Upper lobe of right lung (tissue), 1 donor: ENCODE measurements at places on chromosomes 6 and 20. TPM values are rescaled to one million over a fixed set of nuclear protein-coding genes. Genes with fewer than 3 reads are reported as not detected.

DNA sequence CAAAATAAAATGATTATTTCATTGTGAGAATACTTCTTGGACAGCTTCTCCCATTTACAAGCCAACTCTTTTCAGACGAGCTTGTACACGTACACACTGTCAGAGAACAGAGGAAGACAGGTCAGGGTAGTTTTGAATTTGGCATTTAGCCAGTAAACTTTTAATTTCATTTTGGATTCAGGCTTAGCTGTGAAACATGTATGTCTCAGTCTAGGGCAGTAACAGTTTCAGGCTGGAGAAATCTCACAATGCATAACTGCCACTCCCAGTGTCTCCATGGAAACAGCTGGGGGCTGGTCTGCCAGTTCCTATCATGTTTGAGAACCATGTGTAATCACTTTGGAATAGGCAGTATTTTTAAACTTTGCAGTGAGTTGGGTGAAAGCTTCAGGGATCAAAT lies 22.0 kb upstream of the QKI start:
- no peak overlapping the region for H3K27ac ChIP-seq
- no peak overlapping the region for H3K4me3 ChIP-seq
- peaks cover 12% of the 10 kb centered on the region for H3K4me1 ChIP-seq
- H3K36me3 ChIP-seq = no peaks in the 10 kb centered on the region

GRCh38 chr6:155495011-155495768 lies 39.6 kb upstream of the NOX3 start:
- no peaks in the 10 kb centered on the region for H3K4me1 ChIP-seq
- no peaks in the 10 kb centered on the region for H3K27me3 ChIP-seq
- H3K4me3 ChIP-seq = no peak overlapping the region
- no peak for DNase-seq
- H3K36me3 ChIP-seq = no peaks in the 10 kb centered on the region

- no peak for DNase-seq
- H3K36me3 ChIP-seq = no peaks in the 10 kb centered on the region
- H3K27ac ChIP-seq = no peak overlapping the region
Observed at GRCh38 chr6:134031696-134032255, 20.6 kb downstream of the SLC2A12 start.

DNA sequence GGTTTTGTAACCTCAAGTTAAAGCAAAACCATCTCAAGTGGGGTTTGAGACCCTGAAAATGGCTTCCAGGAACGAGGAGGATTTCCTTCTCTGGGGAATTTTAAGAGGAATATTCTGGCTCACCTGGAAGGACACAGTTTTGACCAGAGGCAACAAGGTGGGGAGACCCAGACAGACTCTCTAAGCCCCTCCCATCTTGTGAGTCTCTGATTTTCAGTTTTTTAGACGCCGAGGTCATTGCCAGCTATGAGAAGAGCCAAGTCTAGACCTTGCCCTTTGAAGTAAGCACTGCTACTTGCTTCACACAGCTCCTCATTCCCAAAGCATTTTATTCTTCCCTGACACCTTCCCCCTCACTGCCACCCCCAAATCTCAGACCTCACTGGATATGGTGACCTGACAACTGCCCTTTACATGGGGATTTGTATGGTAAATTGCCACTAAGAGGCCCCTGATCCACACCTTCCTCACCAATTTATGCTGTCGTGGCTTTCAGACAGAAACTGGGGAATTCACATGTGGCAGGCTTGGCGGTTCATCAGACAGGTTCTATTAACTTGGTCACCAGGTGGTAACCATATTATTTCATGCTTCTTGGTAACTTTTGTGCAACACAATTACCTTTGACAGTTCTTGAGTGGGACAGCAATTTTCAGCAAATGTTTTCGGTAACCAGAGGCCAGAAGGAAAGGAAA lies 116.2 kb downstream of the ISM1 start:
- H3K27ac ChIP-seq = no peak overlapping the region
- no peak overlapping the region for H3K4me3 ChIP-seq
- H3K4me1 ChIP-seq = peaks cover 3% of the 10 kb centered on the region
- no peak for DNase-seq
- H3K27me3 ChIP-seq = no peaks in the 10 kb centered on the region
- H3K36me3 ChIP-seq = no peaks in the 10 kb centered on the region

DNA sequence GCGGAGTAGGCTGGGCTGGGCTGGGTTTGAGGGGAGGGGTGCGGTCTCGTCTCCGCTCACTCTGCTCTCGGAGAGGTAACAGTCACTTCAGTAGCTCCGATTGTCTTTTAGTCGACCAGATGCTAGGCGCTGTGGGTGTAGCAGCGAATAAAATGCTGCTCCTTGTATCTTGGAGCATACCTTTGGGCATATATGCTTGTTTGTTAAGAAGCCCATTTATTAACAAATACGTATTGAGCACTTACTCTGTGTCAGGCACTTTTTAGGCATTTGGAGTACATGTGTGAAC lies 545 bp downstream of the ACTR5 start:
- no peaks in the 10 kb centered on the region for H3K27me3 ChIP-seq
- peaks cover 16% of the 10 kb centered on the region for H3K4me1 ChIP-seq
- DNase-seq = no peak

GRCh38 chr20:4886771-4887527 lies 114.4 kb downstream of the SLC23A2 start:
- peaks cover 48% of the 10 kb centered on the region for H3K36me3 ChIP-seq
- H3K27me3 ChIP-seq = no peaks in the 10 kb centered on the region
- no peak overlapping the region for H3K4me3 ChIP-seq
- DNase-seq = no peak
- H3K4me1 ChIP-seq = no peaks in the 10 kb centered on the region

DNA sequence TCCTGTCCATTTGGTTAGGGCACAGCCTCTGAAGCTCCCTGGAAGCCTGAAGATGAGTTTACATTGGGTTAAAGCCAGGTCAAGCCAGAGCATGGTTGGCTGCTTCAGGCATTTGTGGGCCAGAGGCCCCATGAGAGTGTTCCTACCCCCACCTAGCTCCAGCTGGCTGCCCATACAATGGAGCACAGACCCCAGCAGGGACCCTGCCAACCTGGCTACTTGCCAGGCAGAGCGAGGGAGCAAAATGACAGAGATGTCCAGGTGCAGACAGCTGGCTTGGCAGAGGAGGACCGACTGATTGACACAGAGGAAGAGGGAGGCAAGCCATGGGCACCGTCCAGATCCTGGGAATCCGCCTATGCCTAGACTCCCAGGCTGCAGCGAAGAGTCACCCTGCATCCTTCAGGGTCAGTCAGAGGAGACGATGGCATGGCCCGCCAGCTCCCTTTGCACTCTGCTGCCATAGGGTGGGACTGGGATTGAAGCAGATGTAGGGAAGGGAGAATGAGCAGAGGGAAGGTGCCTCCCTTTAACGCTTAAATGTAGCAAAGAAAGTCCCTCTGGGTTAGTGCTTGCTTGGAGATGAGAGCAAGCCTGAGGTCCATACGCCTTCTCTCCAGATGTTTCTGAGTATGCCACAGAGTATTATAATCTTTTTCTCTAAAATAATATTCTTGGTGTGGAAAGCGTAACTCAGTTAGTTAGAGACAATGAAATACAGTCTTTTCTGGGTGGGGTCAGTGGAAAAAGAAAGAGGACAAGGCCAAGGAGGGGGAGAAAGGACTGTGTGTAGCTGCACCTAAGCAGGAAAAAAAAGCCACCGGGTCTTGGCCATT lies 77.6 kb upstream of the FYN start:
- no peak overlapping the region for H3K27ac ChIP-seq
- H3K4me3 ChIP-seq = no peak overlapping the region
- no peaks in the 10 kb centered on the region for H3K36me3 ChIP-seq
- H3K27me3 ChIP-seq = no peaks in the 10 kb centered on the region

GRCh38 chr6:79453558-79454042 lies 83.6 kb downstream of the LCA5 start:
- peaks cover 16% of the 10 kb centered on the region for H3K4me1 ChIP-seq
- no peak for DNase-seq
- H3K4me3 ChIP-seq = no peak overlapping the region
- H3K27me3 ChIP-seq = no peaks in the 10 kb centered on the region

GRCh38 chr20:45817376-45818194 lies 5.1 kb downstream of the UBE2C start:
- no peak for DNase-seq
- H3K27me3 ChIP-seq = peaks cover 15% of the 10 kb centered on the region
- H3K4me3 ChIP-seq = no peak overlapping the region
- H3K4me1 ChIP-seq = peaks cover 11% of the 10 kb centered on the region
- H3K36me3 ChIP-seq = no peaks in the 10 kb centered on the region

DNA sequence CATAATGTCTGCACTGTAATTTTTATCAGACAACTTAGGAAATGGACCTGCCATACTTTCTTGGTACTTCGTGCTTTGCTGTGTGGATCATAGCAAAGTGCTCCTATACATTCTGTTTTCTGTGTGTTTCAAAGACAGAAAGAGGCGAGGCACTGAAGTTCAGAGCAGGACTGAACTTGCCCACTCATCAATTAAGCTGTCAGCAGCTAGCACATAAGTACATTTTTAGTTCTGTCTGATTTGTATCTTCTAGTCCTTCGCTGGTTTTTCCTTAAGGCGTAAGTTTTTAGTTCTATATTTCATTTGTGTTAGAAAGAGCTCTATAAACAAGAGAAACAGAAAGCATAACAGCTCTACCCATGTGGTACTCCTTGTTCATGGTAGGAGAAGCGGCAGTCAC lies 42.1 kb downstream of the MAP3K4 start:
- DNase-seq = no peak
- peaks cover 31% of the 10 kb centered on the region for H3K36me3 ChIP-seq
- no peaks in the 10 kb centered on the region for H3K27me3 ChIP-seq
- H3K4me1 ChIP-seq = peaks cover 9% of the 10 kb centered on the region
- no peak overlapping the region for H3K4me3 ChIP-seq

- no peak for DNase-seq
- H3K27ac ChIP-seq = peak overlapping the region; percentile 51
- peaks cover 49% of the 10 kb centered on the region for H3K36me3 ChIP-seq
- no peaks in the 10 kb centered on the region for H3K27me3 ChIP-seq
- H3K4me1 ChIP-seq = peaks cover 18% of the 10 kb centered on the region
Observed at GRCh38 chr6:7235712-7236305, 77.2 kb downstream of the SSR1 start.

- no peak for DNase-seq
- H3K27ac ChIP-seq = no peak overlapping the region
- H3K27me3 ChIP-seq = no peaks in the 10 kb centered on the region
- no peaks in the 10 kb centered on the region for H3K36me3 ChIP-seq
- H3K4me3 ChIP-seq = no peak overlapping the region
Observed at GRCh38 chr6:80348263-80348662, 241.8 kb downstream of the BCKDHB start.

- no peak for DNase-seq
- no peak overlapping the region for H3K27ac ChIP-seq
- H3K4me3 ChIP-seq = peak overlapping the region; percentile 74
- no peaks in the 10 kb centered on the region for H3K27me3 ChIP-seq
- H3K4me1 ChIP-seq = peaks cover 37% of the 10 kb centered on the region
Observed at GRCh38 chr20:58308290-58308679, 1.2 kb upstream of the RAB22A start.

DNA sequence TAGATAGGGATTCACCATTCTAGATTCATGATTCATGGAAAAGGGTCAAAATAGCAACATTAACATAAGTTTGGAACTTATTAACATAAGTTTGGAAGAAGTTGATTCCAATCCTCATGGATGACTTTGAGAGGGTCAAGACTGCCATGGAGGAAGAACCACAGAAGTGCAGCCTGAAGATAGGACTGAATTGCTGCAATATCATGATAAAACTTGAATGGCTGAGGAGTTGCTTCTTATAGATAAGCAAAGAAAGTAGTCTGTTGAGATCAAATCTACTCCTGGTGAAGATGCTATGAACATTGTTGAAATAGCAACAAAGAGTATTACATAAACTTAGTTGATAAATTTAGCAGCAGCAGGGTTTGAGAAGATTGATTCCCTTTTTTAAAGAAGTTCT lies 62.2 kb downstream of the GMDS start:
- DNase-seq = no peak
- no peaks in the 10 kb centered on the region for H3K36me3 ChIP-seq
- H3K4me1 ChIP-seq = no peaks in the 10 kb centered on the region

- DNase-seq = no peak
- H3K36me3 ChIP-seq = no peaks in the 10 kb centered on the region
- peaks cover 4% of the 10 kb centered on the region for H3K4me1 ChIP-seq
- no peak overlapping the region for H3K27ac ChIP-seq
Observed at GRCh38 chr20:43186312-43186711, 3.4 kb downstream of the PTPRT start.

GRCh38 chr6:145206247-145206907 lies 528.9 kb downstream of the EPM2A start:
- no peak overlapping the region for H3K4me3 ChIP-seq
- no peaks in the 10 kb centered on the region for H3K27me3 ChIP-seq
- DNase-seq = no peak
- H3K4me1 ChIP-seq = no peaks in the 10 kb centered on the region

DNA sequence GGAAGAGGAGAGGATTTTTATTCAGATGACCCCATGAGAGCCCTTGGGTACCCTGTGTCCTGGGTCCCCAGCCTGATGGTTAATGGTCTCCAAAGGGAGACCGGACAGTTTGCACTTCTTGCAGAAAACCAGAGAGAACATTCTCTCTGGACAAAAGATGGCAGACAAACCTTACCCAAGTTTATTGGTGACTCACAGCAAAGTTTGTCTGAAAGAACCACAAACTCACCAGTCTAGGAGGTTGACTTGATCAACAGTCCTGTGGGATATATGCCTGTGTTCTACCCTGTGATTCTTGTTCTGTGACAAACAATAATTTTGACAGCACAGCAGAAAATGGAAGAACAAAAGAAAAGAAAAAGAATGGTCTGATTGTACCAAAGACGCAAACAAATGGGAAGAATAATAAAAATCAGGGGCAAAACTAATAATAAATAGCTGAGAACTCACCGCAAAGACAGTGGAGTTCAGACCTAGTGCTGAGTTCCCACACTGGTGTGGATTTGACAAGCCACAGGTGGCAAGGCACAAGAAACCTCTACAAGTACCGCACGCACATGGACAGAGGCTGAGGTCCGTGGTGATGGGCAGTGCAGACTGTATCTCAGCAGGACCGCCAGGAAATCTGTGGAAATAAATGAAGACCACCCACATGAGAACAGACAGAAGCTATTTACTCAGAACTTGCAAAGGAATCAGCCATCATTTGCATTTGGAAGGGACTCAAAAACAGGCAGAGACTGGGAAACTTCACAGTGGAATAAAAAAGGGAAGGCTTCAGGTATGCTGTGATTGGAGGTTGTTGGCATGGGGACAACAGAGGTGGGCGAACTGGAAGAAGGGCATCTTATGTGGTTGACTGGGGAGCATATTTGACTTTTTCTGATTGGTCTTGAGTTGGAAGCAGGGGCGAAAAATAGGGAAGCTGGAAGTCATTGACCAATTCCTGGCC lies 246.3 kb upstream of the RNF24 start:
- H3K27ac ChIP-seq = no peak overlapping the region
- no peak overlapping the region for H3K4me3 ChIP-seq
- H3K4me1 ChIP-seq = no peaks in the 10 kb centered on the region
- no peaks in the 10 kb centered on the region for H3K36me3 ChIP-seq
- DNase-seq = no peak
- no peaks in the 10 kb centered on the region for H3K27me3 ChIP-seq

GRCh38 chr20:50735813-50736212 lies 4.4 kb downstream of the PARD6B start:
- no peak overlapping the region for H3K4me3 ChIP-seq
- H3K36me3 ChIP-seq = no peaks in the 10 kb centered on the region
- no peak for DNase-seq
- no peaks in the 10 kb centered on the region for H3K27me3 ChIP-seq
- peaks cover 8% of the 10 kb centered on the region for H3K4me1 ChIP-seq

The CD109 gene
- 22.1 TPM for total RNA-seq

The CCDC170 gene
- total RNA-seq = 0.55 TPM

The CLVS2 gene
- total RNA-seq = not detected

The SLC4A11 gene
- 2.7 TPM for total RNA-seq

The KIF3B gene
- 29.0 TPM for total RNA-seq

The RPS10 gene
- 875 TPM for total RNA-seq

The OPRM1 gene
- total RNA-seq = not detected

The ERVFRD-1 gene
- 0.55 TPM for total RNA-seq

The DDR1 gene
- total RNA-seq = 102 TPM

The ADTRP gene
- total RNA-seq = 21.0 TPM

The RBM12 gene
- total RNA-seq = 72.5 TPM

The TENT5A gene
- 17.2 TPM for total RNA-seq

The PEX6 gene
- total RNA-seq = 30.4 TPM
